AG09319 (cell line): ENCODE measurements at places on chromosomes 11 and 22.
A peak's percentile ranks its signal among the peaks of the same experiment; 100 is the strongest.

DNA sequence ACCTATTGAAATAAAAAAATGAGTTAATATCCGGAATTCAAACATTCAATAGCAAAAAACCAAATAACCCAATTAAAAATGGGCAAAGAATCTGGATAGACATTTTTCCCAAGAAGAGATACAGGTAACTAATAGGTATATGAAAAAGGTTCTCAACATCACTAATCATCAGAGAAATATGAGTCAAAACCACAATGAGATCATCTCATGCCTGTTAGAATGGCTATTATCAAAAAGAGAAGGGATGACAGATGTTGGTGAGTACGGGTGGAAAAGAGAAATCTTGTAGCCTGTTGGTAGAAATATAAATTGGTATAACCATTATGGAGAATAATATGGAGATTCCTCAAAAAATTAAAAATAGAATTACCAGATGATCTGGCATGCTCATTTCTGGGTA is 26.9 kb upstream of the OR6M1 start:
- DNase-seq = no peak

DNA sequence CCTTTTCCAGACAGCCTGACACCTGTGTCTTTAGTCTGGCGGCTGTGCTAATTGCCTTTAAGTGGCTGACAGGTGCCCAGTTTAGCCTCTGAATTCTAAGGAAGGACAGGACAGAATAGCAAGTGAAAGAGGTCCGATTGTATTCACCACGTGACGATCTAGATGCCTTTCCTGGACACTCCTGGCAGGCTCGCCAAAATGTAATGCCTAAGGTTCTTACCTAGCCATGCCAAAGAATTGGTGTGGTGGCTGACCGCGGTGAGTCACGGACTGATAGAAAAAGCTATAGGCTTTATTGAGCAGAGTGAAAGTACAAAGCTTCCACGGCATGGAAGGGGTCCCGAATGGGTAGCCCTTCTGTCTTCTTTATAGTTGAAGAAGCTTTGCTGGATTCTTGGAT is 26.7 kb downstream of the ANKRD42 start:
- no peak for DNase-seq

GRCh38 chr22:41535244-41535643 is 9.0 kb downstream of the POLR3H start:
- DNase-seq = no peak

DNA sequence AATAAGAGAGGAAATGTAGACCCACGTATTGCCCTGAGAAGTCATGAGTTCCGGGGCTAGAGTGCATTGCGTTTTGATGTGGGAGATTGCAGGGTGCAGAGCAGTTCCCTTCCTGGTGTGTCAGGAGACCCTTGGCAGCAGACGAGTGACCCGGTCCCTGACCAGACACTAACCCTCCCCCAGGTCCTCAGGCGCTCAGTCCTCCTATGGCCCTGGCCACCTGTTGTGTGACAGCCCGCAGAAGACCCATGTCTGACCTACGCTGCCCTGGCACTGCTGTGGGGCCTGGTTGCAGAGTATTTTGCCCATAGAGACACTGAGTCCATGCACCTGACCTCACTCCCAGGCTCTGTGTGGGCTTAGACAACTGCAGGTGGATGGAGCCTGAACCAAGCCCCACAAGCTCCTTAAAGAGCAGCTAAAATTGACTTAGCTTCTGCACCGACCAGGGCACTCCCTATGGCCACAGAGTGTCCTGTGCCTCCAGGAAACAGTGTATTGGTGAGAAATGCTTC is 833.8 kb downstream of the TBC1D22A start:
- no peak for DNase-seq

- no peak for DNase-seq
Measured at GRCh38 chr11:10918275-10918674, 60.4 kb upstream of the ZBED5 start.

DNA sequence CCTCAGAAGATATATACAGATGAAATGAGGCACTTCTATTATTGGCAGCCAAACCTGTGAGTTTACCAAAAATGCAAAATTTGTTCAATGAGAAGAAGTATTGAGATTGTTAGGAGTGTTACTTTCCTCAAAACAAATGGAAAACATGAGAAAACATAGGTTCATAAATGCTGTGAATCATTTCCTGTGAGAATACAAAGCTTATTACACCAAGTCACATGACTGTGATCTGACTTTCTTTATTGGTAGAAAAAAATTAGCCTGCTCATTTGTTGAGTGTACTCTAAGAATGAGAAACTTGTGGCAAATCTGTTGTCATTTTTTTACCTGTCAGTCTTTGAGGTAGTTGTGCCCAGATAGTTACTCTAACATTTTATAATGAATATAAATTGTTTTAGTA is 215.1 kb downstream of the TMEM135 start:
- no peak for DNase-seq

DNA sequence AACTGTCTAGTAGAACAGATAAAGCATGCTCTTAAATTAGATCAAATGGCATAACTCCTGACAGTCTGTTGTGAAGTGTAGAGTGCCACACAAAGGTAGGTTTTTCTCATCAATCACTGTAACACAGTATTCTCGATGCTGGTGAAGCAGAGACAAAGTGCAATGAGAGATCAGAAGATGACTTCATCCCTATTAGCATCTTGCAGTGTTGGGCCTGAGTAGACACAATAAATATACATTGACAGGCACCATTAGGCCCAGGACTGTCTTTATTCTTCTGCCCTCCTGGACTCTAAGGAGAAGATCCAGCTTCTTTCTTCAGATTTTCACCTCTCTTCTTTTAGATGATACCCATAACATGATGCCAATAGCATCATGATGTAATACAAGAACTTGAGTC is 478.0 kb upstream of the TENM4 start:
- DNase-seq = no peak

GRCh38 chr11:116733969-116734508 is 38.7 kb downstream of the BUD13 start:
- no peak for DNase-seq

- no peak for DNase-seq
Measured at GRCh38 chr11:130916910-130917309, 631 bp upstream of the SNX19 start.

DNA sequence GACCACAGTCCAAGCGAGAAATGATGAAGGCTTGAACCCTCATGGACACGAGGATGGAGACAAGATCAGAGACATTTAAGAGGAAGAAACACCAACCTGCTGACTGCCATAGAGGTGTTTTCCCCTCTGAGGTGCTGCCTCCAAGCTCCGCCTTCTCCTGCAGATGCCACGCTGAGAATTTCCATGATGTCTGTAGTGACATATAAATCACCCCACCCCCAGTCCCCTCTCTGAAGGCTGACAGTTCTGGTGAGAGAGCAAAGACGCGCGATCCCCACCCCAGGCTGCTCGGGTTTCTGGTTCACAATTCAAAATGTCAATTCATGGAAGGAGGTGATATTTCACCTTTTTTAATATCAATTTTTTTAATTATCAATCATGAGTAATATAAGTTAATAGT is 28.2 kb downstream of the LRRC32 start:
- no peak for DNase-seq

DNA sequence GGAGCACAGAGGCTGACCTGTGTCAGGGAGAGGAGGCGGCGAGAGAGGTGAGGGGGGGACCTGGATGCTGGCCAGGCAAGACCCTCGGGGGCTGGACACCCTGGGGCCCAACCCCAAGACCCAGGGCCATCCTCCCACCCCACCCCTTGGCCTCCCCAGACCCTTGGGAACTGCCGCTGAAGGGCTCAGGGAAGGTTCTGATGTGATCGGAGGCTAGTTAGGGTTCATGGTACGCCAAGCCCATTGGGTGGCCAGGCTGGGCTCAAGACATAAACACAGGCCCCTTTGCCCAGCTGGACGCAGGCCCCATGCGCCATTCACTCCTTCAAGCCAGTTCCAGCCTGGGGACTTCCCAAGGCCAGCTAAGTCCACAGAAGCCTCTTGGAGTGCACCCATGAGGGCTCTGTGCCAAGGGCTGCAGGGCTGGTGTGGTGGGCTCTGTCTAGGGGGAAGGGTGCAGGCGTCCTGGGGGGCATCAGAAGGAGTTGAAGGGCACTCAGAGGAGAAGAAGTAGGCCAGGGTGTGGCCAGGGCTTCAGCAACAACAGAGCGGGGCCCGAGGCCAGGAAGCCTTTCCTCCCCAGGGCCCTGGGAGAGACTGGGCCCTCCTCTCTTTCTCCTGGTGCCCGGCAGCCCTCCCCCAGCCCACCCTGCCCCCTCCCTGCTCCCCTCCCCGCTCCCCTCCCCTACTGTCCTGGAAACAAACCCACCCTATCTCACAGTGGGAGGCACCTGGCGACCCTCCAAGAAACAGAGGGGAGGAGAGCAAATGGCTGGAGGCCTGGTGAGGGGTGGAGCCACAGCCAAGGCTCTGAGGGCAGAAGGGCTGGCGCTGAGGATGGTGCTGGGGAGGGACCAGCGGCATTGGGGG is 12.9 kb downstream of the TSPAN32 start:
- DNase-seq = peak; percentile 67

DNA sequence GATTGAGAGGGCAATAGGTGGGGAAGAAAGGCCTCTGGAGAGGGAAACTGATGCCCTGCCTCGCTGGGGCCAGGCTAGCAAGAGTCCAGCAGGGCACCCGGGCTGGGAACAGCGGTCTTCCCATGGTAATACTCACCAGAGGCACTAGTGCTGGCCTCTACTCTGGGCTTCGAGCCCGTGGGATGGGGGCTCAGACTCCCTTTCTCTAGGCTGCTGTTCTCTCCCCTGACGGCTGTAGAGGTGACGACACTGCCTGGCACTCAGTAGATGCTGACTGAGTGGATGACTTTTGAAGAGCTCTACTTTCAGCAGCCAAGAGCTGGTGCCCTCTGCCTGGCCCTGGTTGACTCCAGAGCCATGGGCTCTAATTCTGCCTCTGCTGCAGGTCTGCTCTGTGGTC is 818 bp upstream of the C1QTNF4 start:
- no peak for DNase-seq

GRCh38 chr11:74357449-74357848 is 40.8 kb downstream of the PGM2L1 start:
- DNase-seq = no peak

DNA sequence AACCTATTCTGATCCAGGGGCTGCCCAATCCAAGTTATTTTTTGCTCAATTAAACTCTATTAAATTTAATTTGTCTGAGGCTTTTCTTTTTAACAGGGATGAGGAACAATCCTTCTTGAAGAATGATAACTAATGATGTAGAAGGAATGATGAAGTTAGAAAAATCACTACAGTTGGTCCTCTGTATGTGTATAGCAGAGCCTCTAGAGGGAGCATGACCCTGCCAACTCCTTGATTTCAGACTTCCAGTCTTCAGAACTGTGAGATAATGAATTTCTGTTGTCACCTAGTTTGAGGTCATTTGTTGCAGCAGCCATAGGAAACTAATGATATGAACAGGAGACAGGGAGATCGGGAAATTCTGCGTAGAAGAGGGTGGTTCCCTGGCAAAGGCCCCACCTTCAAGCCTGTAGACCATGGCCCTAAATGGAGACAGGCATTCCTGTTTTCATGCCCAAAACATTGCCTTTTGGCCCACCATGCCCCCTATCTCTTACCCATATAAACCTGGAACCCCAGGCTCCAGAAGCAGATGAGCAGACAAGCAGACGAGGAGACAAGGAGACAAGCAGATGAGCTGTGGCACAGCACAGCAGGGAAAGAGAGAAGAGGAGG is 7.7 kb upstream of the QSER1 start:
- DNase-seq = no peak

- no peak for DNase-seq
Measured at GRCh38 chr11:22634897-22635629, 9.4 kb upstream of the FANCF start.

GRCh38 chr11:10900681-10901415 is 43.0 kb upstream of the ZBED5 start:
- DNase-seq = no peak

- DNase-seq = no peak
Measured at GRCh38 chr11:112584672-112585071, 324.0 kb upstream of the PLET1 start.

DNA sequence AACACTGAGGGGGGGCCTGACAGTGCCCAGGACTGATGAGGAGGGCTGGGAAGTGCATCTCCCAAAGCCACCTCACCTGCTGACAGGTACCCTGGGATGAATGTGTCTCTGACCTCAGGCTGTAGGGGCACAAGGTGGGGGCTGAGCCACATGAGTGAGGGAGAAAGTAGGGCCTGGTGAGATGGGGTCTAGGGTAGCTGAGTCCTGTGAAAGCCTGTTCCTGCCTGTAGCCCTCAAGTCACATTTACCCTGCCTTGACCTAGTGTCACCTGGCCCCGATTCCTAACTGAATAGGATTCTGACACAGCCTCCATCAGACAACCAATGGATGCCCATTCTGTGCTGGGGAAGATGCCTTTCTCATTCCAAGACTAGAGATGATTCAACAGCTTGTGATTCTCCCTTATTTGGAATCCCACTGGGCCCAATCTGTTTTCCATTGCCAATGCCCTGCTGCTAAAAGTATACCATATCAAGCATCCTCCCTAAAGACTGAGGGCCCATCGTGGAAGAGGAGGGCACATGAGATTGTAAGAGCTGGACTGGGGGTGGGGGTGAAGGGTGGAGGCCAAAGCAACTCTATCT is 11.1 kb upstream of the RFPL1 start:
- DNase-seq = no peak

DNA sequence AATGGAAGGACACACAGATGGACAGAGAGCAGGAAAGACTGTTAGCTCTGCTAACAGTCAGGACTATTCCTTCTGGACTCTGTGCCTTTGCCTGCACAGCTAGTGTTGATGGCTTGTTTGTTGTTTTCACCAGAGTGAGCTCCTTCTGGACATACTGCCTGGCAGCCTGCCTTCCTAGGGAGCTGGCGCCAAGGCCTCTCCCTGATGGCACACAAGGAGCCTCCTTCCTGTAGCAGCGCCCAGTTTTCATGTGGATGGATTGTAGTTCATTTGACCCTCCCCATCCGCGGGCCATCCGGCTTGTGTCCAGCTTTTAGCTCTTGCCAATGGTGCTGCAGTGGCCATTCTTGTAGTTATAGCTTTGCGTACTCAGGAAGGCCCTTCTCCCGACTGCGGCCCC is 16.6 kb upstream of the BCR start:
- peak; percentile 57 for DNase-seq

DNA sequence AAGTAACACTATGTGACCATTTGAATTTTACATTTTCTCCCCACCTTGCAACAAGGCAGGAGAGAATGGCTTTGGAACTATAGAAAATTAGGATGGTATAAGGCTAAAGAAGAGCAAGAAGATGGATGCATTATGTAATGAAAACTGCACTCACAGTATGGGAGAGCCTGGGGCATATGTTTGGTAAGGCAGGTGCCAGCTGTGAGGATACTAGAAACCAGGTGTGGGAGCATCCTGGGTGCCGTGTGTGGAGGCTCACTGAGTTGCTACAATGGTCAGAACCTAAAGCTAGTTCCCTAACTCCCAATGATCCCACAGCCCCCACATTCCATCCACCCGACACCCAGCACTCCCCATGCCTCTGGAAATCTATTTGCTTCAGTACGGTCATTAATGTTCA is 42.9 kb downstream of the UBASH3B start:
- no peak for DNase-seq

GRCh38 chr11:62614275-62614674 is 1.2 kb downstream of the ROM1 start:
- DNase-seq = no peak

GRCh38 chr11:131611322-131611721 is 240.9 kb downstream of the NTM start:
- no peak for DNase-seq

- DNase-seq = no peak
Measured at GRCh38 chr11:46281371-46281831, 3.9 kb downstream of the CREB3L1 start.
